ENCODE measurements at places on chromosomes 16 and 17.

GRCh38 chr17:6495450-6496115, 51.3 kb downstream of the PIMREG start:
- peak; percentile 62 for DNase-seq

GRCh38 chr16:57752581-57753447, 17.2 kb downstream of the KATNB1 start:
- DNase-seq = no peak

DNA sequence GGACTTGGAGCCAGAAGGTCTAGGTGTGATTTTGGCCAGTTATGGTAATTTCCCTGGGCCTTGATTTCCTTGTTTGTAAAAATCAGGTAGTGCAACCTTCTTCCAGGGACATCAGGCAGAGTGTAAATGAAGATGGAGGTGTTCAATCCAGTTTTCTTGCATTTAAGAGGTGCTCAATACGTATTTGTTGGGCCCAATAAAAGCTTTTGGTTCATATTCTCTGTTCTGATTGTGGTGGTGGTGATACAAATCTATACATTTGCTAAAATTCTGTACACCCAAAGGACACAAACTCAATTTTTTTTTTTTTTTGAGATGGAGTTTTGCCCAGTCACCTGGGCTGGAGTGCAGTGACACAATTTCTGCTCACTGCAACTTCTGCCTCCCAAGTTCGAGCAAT, 6.0 kb downstream of the CD79B start:
- DNase-seq = no peak

DNA sequence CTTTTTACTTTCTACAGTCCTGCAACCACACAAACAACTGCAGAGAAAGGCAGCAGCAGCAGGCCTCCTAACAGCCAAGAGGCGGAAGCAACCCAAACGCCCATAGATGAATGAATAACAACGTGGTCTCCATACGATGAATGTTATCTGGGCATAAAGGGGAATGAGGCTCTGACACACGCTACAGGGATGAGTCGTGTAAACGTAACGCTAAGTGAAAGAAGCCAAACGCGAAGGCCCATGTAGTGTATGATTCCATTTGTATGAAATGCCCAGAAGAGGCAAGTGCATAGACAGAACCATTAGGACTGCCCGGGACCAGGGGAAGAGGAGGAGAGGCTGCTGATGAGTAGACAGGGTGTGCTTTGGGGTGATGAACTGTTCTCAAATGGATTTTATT, 94.8 kb upstream of the DNAH17 start:
- DNase-seq = peak; percentile 28

DNA sequence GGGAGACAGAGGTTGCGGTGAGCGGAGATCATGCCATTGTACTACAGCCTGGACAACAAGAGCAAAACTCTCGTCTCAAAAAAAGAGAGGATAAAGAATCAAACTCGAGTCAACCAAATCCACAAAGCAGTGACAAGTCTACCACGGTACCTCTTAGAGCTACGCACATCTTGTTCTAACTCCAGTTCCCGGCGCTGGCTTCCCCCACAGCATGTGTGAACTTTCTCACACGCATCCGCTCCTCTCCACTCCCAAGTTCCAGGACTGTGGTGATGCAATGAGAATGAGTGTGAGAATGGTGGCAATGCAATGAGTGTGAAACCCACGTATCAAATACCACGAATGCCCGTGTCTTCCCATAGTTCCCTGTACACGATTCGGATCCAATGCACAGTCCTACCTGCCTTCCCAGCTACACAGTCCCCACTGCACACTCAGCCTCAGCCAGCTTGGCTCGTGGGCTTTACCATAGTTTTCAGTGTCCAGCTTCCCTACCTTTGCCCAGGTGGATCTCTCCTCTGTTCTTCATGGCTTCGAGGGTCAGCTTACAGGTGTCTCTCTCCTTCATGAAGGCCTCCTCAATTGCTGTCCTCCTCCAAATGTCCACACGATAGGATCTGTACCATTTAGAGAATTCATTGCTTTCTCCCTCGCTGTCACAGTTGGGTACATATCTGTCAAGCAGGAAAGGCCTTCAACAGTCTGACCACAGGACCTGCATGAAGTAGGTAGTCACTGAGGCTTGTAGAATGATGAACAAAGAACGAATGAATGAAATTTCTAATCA, 9.2 kb upstream of the P2RX5 start:
- no peak for DNase-seq

- no peak for DNase-seq
Observed at GRCh38 chr16:14101415-14101814, 30.3 kb downstream of the MRTFB start.

GRCh38 chr17:36627101-36627500, 25.7 kb downstream of the MRM1 start:
- DNase-seq = no peak

- no peak for DNase-seq
Observed at GRCh38 chr17:28867276-28867675, 12.5 kb downstream of the ERAL1 start.

DNA sequence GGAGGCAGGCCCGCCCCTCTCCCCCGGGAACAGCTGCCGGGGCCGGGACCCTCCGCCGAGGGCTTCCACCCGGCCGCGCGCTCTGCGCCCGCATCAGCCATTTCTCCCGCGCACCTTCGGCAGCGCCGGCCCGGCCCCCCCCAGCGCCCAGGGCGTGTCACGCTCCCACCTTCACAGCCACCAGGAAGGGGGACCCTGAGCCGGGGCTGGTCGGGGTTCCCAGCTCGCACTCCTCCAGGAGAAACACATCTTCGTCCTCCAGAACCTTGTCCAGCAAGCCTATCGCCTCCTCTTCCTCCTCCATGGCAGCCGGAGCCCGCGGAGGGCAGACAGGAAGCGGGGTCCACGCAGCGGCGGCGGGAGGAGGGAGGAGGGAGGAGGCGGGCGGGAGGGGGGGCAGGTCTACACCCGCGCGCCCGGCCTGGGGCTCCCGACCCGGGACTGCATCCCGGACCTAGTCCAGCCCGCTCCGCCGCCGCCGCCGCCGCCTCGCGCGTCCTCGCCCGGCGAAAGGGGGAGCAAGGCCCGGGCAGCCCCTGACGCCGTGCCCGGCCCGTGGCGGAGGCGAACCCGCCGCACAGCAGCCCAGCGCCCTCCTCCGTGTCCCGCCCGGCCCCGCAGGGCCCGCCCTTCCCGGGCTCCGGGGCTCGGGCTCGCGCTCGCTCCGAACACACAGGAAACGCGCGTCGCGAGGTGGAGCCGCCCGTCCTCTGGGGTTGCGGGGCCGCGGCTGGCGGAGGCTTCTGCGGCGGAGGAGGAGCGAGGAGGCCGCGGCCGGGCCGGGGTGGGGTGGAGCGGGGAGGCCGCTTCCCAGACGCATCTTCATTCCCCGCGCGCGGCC, 70.8 kb downstream of the ABR start:
- DNase-seq = no peak

GRCh38 chr16:2154533-2155090, 970 bp upstream of the TRAF7 start:
- DNase-seq = no peak

- no peak for DNase-seq
Observed at GRCh38 chr16:65961476-65962143, 404.9 kb upstream of the CDH5 start.

DNA sequence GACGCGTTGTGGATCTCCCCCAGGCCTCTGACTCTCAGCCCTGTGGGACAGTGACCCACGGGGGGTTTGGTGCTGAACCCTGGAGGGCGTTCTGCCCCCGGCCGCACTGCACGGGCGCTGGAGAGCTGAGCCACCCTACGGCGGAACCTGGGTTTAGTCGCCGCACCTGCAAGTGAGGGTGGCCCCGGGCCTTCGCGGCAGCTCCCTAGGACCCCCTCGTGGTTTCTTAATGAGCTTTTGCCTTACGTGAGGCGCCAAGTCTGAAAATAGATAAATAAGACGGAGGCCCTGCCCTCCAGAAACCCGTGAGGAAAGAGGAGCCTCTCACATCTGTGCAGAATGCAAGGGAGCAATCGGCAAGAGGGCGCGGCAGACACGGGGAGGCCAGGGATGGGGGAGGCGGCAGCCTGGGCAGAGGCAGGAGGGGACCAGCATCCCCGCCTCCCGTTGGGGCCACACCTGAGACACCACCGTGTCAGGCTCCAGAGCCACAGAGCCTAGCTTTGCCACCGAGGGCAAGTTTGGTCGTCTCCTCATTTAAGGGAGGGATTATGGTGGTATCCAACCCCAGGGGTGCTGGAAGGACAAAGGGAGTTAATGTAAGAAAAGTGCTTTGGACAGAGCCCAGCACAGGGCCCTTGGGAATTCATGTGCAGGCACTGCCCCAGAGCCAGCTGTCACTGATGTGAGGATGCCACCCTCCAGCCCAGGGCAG, 153.2 kb upstream of the CHMP6 start:
- no peak for DNase-seq

- no peak for DNase-seq
Observed at GRCh38 chr16:65769776-65770438, 596.6 kb upstream of the CDH5 start.

- DNase-seq = no peak
Observed at GRCh38 chr17:31579265-31579664, 187.8 kb downstream of the RAB11FIP4 start.

GRCh38 chr17:46915596-46915995, 7.4 kb upstream of the GOSR2 start:
- DNase-seq = no peak

- no peak for DNase-seq
Observed at GRCh38 chr16:24119807-24120206, 136.3 kb upstream of the CACNG3 start.

DNA sequence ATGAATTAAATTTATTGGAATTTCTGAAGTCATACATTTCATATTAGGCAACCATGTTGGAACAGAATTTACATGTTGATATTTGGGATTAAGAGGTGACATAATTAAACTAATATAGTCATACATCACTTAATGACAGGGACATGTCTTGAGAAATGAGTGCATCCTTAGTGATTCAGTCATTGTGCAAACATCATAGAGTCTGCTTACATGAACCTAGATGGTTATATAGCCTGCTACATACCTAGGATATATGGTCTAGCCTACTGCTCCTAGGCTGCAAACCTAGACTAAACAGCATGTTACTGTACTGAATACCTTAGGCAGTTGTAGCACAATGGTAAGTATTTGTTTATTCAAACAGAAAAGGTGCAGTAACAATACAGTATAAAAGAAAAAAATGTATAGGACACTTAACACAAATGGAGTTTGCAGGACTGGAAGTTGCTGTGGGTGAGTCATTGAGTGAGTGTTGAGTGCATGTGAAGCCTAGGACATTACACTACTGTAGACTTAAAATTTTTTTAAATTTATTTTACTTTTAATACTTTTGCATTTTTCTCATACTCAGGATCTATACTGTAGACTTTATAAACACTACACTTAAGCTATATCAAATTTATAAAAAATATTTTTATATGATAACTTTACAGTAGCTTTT, 85.6 kb downstream of the OMG start:
- no peak for DNase-seq

DNA sequence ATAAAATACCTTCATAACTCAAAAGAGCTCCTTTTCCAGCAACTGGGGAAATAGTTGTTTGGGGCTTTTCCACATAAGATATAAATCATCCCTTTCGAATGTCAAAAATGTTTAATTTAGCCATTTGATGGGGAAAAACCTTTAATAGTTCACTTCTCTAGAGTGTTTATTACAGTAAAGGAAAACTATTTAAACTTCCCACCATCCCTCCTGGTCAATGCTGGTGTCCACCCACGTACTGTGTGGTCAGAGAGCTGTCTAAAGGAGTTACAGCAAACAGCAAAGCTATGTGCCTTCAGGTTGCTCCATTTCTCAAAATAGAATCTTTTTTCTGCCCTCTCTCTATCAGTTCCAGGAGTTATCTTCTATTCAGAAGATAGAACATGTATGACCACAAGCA, 33.5 kb downstream of the KANSL1 start:
- no peak for DNase-seq

DNA sequence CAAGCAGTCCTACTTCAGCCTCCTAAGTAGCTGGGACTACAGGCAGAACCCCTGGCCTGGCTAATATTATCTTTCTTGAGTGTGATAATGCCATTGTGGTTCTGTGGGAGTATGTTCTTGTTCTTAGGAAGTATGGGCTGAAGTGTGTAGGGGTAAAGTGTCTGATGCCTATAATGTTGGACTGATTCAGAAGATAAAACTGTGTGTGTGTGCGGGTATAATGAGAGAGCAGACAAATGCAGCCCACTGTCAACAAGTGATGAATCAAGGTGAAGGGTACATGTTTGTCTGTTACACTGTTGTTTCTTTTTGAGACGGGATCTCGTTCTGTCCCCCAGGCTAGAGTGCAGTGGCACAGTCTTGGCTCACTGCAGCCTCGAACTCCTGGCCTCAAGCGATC, 127.5 kb downstream of the CLEC16A start:
- DNase-seq = no peak

DNA sequence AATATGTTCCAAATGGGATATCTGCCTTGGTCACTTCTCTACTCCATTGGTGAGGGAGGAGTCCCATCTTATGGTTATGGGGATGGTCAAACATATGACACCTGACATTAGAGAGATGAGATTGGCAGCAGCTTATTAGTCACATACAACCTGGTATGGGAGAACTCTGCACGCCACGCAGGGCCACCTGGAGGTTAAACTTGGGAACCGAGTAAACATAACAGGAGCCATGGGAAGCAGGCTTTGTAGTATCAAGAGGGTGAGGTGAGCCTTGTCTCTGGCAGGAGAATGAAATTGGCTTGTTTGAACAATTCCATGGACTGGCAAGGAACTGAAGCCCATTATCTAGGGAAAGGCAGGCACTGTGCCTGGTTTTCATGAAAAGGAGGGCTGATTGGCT, 238.7 kb upstream of the ELAC2 start:
- DNase-seq = no peak

- DNase-seq = no peak
Observed at GRCh38 chr16:5166486-5166885, 68.9 kb upstream of the EEF2KMT start.

- peak; percentile 62 for DNase-seq
Observed at GRCh38 chr17:45338996-45339535, 22.2 kb upstream of the MAP3K14 start.

DNA sequence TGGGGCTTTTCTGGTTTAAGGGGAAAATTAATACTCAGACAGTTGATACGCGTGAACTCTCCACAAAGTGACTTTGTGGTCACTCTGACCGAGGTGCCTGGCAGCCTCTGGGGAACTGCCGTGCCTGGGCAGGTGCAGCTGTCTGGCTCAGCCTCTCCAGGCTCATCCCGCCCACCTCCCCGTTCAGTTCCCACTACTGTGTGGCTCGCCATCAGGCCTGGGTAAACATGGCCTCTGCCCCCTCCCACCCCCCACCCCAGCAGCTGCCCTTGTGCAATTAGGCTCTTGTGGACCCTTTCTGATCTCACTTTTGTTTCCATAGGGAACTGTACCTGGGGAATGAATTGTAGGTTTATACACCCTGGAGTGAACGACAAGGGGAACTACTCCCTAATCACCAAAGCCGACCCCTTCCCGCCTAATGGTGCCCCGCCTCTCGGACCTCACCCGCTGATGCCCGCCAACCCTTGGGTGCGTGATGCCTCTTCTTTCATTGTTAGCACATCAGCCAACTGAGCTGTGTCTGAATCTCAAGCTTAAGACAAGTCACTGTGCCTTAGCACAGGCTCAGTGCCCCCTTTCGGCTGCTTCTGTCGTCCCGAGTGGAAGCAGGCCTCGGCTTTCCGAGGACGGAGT, 27.8 kb downstream of the ZC3H18 start:
- DNase-seq = no peak

- no peak for DNase-seq
Observed at GRCh38 chr16:73059779-73060615, 12.1 kb upstream of the ZFHX3 start.

DNA sequence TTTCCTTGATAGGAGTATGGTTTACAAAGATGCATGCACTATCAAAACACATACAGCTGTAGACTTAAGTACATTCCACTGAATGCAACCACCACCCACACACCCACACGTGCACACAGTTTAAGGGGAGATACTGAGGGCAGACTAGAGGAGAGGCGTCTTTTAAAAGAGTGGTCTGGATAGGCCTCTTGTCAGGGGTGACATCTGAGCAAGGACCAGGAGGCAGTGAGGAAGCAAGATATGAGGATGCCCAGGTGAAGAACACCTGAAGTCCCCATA, 12.6 kb downstream of the MPHOSPH6 start:
- DNase-seq = no peak

Data from coronary artery (tissue), 2 donors.